ENCODE measurements at places on chromosomes 2 and 18.

- DNase-seq = no peak
Observed at GRCh38 chr2:237927986-237928385, 38.8 kb upstream of the UBE2F start.

- no peak for DNase-seq
Observed at GRCh38 chr2:162065767-162066166, 8.2 kb downstream of the DPP4 start.

DNA sequence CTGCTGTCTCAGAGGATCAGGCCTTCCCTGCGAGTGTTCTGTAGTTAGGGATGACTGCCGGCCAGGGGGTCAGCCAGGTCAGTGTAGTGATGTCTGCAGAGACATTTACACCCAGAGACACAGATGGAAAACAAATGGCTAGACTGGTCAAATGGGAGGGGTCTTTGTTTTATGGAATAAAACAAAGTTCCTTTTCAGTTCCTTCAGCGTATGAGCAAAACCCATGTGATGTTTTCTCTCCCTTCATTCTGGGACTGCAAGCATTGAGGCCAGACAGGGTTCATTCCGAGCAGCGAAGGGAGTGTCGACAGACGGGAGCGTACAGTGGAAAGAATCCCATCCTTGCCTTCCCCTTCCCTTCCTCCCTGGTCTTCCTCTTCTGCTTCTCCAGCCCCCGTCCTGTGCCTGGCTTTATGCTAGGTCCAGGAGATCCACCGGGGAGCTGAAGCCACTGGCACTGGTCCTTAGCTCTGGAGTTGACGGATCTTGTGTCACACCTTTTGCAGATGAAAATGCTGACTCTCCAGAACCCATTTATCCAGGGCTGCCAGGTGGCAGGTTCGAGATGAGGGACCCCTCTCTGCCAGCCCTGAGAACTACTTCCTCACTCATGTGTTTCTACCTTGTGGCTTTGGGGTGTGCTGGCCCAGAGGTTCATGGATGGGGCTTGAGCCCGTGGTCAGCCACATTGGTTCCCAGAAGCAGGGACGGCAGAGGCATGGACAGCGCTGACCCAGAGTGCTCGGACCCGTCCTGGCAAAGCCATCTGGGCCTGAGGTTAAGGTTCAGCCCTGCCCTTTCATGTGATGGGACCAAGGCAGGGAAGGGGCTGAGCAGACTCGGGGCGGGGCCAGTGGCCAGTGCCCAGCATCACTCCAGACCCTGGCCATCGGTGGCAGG, 24.2 kb downstream of the ITGB1BP1 start:
- DNase-seq = no peak

- no peak for DNase-seq
Observed at GRCh38 chr18:76823587-76824011, 1.2 kb downstream of the ZNF236 start.

DNA sequence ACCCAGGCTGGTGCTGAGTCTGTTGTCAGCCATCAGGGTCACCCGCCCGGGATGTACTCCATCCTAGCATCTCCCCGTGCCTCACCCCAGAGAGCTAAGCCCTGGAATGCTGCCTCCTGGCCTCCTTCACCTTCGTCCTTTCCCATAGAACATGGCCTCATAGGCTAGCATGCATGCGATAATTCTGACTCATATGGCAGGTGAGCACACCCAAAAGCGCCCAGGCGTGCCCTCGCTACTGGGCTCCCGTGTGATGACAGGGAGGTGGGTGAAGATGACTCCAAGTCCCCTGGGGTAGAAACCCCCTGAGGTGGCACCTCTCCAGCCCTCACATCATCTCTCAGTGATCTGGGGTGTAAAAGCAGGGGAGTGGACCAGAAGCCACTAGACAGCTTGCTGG, 7.3 kb downstream of the SPR start:
- DNase-seq = no peak

GRCh38 chr2:95025406-95026319, at the start of gene MAL:
Gene MAL (plus strand): TSS chr2:95025708. CDS start chr2:95025793, 85 bp downstream.
- no peak for DNase-seq

DNA sequence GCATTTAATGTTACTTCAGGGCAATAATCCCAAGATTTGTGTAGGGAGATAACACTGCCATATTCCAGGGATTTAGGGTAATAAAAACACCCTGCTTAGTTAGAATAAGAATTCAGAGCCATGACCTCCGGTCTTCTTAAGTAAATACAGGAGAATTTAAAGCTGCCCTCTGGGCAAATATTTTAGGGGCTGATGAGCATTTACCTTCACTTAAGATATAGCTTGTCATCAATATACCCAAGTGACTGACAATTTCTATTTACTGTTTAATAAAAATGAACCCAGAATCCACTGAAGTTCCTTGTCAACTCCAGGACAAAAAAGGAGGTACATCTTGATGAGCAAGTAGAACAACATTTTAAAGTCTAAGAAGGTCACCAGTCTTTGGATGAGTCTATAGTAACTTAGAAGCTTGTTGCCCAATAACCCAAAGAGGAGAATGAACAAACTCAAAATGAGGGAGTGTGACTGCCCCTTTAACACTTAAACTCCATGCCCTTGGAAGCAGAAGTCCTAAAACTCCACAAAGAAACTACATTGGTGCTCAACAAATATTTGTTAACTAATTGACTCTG, 24.3 kb upstream of the IKZF2 start:
- DNase-seq = no peak

GRCh38 chr2:112812318-112813267, 24.0 kb downstream of the IL1B start:
- DNase-seq = no peak

GRCh38 chr18:44672506-44672905, 8.2 kb upstream of the SETBP1 start:
- no peak for DNase-seq

DNA sequence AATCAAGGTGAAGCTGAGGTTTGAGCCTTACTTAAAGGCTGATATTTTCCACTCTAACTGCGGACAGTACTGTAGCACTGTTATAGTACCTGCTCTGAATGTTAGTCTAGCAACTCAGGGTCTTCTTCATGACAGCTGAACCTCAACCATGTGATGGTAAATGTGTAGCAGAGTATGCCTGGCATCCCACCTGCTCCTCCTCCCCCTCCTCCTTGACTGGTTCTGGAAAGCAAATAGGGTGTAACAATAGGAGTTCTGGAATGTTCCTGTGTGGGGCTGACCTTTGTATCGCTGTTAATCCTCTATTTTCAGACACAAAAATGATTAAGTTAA, 447 bp upstream of the CCL20 start:
- DNase-seq = no peak

DNA sequence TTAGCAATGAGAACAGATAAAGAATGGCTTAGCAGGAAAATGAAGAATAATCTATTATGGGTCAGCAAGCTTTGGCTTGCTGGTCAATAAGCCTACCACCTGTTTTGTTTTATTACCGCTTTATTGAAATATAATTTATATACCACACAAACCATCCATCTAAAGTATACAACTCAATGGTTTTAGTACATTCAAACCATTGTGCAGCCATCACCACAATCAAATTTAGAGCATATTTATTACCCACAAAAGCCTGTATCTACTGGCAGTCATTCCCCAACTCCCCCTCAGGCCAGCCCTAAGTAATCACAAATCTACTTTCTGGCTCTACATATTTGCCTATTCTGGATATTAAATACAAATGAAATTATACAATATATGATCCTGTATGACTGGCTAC, 17.2 kb downstream of the PPP3R1 start:
- DNase-seq = no peak

- no peak for DNase-seq
Observed at GRCh38 chr2:152568531-152568930, 148.7 kb downstream of the PRPF40A start.

DNA sequence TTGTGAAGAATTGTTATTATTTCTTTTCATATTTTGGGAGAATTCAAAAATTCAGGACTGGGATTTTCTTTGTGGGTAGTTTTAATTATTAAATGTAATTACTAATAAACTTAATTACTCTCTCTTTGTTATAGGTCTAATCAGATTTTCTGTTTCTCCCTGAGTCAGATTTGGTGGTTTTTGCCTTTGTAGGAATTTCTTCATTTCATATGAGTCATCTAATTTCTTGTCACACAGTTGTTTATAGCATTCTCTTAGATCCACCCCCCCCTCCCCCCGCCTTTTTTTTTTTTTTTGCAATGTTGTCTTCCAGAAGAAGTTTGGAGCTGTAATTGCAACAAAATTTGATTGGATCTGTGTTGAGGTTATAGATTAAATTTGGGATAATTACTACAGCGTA, 26.0 kb upstream of the GALR1 start:
- DNase-seq = no peak

GRCh38 chr2:178933493-178933892, 116.4 kb downstream of the CCDC141 start:
- no peak for DNase-seq

DNA sequence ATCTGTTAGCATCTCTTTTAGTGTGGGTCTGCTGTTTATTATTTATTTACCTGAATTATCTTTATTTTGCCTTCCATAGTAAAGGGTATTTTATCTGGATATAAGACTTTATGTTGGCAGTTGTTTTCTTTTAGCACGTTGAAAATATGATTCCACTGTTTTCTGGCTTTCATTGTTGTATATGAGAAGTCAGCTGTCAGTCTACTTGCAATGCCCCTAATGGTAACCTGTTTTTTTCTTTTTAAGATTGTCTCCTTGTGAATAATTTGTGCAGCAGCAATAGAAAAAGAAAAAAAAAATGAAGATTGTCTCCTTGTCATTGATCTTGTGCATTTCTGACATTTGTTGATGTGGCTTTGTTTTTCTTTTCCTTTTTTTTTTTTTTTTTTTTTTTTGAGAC, 27.2 kb downstream of the SNED1 start:
- DNase-seq = no peak

DNA sequence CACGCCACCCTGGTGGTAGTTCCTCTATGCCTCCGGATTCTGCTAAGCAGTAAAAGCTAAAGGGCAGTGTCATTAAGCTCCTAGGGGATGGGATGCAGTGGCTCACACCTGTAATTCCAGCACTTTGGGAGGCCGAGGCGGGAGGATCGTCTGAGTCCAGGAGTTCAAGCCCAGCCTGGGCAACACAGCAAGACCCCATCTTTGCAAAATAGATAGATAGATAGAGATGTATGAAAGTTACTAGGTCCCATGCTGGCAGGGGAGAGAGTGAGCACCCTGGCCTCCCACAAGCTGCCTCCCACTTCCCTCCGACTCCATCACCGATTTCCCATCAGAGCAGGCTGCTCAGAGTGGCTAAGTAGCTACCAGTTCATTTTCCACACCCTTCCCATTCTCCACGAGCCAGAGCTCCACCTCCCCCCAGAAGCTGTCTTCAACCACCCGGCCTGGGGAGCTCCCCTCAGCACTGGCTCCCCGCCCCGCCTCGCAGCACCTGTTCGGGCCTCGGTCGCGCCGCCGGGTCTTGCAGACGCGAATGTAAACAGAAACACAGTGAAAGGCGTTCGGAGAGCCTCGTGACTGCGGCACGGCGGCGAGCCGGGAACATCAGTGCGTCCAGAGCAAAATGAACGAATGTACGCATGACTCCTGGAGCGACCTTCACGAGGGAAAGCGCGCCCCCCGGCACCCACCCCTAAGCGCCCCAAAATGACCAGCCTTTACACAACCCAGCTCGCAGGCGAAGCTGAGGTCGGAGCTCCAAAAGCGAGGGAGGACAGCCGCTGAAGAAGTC, 598 bp upstream of the CEP68 start:
- no peak for DNase-seq

GRCh38 chr2:59932341-59932740, 621.1 kb downstream of the BCL11A start:
- DNase-seq = peak; percentile 17

Measured in iPS DF 19.7 (cell line).